ENCODE measurements at places on chromosomes 5 and 9.

DNA sequence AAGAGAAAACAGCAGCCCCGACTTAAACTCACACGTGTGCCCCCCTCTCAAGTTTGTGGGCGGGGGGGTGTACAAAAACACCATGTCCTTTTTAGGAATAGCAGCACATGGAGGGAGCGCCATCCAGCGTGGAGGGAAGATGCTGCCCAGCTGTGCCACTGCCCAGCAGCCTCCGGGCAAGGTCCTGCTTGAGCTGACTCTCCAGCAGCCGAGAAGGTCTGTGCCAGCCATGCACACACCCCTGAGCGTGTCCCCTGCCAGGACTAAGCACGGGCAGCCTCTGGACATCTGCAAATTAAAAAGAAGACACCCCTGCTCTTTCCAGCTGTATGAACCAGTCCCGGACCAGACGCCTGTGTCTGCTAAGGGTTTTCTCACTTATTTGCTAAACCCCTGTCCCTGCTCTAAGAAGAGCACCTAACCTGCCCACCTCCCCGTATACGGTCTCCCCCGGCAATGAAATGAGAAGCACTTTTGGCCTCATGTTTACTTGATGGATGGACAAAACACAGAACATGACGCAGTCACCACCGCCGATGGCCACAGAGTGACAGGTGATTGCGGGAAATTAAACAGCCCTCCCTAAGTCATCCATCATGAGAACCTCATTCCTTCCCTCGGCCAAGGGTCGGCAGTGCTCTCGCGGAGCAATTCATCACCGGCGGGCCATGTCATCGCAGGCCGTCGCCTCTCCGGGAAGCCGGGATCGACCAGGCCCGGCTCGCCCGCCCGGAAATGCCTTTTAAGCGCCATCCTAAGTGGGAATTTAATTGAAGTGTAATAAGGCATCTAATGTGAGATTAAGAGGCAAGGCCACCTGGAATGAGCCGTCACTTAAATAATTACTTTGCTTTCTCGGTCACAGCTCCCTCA lies 96.9 kb downstream of the OLFM1 start:
- DNase-seq = no peak

DNA sequence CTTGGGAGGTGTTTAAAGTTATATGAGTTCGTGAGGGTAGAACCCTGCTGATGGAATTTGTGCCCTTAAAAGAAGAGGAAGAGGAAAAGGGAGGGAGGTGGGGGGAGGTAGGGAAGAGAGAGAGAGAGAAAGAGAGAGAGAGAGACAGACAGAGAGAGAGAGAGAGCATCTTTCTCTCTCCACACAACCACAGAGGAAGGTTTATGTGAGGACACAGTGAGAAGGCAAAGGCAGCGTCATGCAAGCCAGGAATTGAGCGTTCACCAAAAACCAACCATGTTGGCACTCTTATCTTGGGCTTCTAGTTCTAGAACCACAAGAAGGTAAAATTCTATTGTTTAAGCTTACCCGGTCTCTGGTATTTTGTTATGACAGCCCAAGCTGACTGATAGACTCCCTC lies 152.4 kb downstream of the SH3GL2 start:
- DNase-seq = no peak

DNA sequence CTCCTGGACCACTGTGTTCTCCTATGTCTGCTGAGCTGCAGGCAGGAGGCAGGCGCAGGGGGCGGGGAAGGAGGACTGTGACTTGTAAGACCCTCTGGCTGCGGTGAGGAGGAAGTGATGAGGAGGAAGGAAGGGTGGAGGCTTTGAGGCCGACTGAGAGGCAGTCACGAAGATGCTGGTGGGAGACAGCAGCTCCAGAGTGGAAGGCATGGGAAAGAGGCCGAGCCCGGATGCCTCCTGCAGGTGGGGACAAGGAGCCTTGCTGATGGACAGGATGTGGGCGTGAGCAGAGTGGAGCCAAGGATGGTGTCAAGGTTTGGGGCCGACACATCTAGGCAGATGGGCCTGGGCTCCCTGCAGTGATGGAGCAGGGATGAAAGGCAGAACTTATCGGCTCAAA lies 74.3 kb upstream of the ICE1 start:
- no peak for DNase-seq

DNA sequence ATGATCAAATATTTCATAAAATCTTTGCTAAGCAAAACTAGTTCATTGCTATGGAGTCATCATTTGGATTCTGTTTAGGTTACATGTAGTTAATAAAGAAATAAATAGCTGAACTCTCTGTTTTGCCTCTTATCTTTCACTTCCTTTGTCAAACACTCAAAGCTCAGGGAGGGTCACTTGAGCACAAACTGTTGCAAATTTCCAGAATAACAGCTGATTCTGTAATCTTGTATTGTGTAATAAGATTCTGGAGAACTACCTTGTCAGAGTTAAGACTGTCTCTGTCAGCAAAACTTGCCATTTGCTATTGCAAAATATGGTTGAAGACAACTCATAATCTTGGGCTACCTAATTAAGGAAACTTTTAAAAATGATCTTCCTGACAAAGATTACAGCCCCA lies 182.0 kb upstream of the MOCS2 start:
- no peak for DNase-seq

DNA sequence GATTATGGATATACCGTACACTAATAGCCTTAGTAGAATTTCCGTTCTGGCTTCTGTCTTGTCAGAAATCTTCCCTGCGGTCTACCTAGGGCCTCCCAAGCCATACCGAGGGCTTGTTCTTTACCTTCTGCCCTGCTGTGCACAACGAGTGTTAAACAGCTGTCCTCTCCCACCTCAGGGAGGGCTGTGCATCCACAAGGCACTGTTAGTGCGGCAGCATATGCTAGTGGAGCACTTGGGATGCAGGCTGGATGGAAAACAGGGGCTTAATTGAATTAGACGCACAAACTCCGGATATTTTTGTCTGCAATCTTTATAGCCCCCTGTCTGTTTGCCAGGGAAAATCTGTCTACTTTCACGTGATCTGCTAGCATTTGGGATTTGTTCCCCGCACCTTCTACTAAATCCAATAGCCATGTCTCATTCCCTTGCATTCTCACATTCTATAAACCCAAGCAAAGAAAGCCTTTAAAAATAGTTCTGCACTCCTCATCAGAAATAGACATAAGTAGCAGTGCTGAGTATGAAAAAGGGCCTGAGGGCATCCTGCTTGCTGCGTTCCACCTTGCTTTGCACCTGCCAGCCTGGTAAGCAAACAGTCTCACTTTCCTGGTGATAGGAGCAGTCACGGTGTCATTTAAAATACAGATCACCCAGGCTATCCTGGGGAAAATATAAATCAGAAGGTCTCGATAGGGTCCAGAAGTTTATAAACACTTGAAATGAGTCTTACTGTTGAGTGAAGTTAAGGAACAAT lies 382.6 kb downstream of the RASEF start:
- DNase-seq = no peak

GRCh38 chr5:167699432-167699831 lies 592.0 kb upstream of the WWC1 start:
- DNase-seq = no peak

DNA sequence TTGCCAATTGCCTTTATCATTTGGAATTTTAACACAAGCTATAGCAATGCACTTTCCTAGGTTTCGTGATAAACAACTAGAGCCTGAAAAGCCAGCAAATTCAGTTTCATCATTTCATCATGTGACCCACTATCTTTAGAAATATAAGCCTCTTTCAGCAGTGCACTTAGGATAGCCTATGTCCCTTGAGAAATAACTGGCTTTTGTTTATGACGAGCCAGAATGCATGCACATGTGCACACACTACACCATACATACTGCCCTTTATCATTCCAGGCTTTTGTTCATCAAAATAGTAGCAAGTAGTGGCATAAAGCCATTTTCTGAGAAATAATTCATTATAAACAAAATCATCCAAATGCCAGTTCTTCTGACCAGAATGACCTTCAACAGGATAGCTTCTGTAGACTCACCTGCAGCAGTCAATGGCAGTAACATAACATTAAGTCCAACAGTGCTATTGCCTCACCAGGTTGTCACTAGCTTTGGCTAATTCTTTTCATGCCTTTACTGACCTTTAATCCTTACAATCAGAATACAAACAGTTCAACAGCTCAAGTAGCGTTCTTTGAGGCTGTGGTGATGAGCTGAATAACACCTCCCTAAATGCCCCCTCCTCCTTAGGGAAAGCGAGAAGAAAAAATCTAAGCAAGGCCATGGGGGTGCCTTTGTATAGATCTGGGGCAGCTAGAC lies 132.3 kb upstream of the SMARCA2 start:
- DNase-seq = no peak

DNA sequence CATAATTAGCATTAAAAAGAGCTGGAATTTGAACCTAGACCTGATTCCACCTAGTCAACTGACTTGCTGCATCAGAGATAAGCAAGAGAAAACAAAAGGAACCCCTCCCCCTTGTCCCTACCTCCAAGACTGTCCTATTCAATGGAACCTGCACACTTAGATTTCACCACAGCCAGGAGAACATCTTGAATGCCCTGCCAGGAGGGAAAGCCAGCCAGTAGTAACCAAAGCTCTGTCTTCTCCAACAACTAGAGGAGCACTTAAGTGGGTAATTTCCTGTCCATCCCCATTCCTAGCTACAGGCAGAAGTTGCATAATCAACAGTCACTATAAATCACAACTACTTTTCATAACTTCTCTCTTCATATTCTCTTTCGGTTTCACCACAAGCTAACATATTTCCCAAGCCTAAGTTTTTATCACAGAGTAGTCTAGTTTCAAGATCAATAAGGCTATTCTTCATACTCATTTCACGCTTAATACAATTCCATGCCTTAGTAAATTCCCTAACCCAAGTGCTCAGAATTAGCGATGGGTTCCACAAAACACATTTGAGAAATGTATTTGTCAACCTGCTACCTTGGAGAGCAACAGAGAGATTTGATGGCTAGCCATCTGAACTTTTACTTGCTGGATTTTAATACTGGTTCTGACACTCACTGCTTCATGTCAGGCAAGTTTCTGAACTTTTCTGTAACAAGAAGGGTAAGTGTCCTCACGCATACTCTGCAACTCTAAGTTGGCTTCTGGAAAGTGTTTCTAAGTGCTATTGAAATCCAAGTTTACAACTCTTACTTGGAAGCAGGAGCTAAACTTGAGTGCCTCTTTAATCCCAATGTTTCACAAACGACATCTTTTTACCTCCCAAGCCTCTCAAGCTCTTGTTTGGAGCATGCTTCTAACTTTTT lies 2.0 kb downstream of the DENND1A start:
- DNase-seq = no peak

GRCh38 chr5:180083529-180084060 lies 12.0 kb upstream of the RNF130 start:
- no peak for DNase-seq

DNA sequence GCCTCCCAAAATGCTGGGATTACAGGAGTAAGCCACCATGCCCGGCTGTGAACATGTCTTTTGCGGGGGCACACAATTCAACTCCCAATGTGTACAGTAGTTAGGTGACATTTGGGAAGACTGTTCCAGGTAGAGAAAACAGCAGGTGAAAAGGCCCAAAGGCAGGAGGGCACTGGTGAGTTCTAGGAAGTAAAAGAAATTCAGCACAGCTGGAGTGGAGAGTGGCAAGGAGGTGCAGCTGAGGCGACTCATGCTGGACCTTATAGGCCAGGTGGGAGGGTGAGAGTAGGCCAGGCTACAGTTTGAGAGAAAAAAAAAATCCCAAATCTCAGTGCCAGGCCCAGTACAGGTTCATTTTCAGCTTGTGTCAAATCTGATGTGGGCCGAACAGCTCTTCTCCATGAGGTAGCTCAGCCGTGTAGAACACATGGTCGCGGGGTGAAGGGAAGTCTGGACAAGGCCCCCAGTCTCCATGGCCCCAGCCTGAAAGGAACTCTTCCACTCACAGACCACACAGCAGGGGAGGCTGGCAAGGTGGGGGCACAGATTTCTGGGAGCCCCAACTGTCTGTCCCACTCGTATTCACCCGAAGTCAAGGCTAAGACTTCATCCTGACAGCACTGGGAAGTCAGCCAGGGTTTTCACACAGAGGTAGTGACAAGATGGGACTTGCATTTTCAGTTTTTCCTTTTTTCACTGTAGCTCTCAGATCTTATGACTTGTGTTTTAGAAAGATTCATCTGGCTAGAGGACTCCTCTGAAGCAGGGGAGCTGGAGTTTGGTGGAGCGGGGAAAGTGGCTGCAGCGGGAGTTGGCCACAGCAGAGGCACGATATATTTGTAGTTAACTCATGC lies 4.5 kb upstream of the HNRNPAB start:
- DNase-seq = no peak

DNA sequence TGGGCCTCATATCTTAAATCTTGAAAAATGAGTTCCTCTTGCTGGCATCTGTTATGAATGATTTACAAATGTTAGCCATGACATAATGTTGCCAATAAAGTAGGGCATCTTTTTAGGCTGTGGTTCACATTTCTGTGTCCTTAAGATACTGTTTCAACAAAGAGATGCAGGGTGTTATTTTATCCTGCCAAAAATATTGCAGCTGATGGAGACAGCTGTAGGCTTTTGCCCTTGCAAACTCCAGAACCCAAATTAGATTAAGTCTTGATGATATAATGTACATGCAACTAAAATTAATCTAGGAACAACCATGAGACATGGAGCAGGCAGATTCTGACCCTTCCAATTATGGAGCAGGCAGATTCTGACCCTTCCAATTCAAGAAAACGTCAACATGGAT lies 228.2 kb upstream of the GRIN3A start:
- DNase-seq = no peak

- DNase-seq = no peak
These were observed 370.6 kb downstream of the DMRTA1 start for GRCh38 chr9:22817181-22817580.

DNA sequence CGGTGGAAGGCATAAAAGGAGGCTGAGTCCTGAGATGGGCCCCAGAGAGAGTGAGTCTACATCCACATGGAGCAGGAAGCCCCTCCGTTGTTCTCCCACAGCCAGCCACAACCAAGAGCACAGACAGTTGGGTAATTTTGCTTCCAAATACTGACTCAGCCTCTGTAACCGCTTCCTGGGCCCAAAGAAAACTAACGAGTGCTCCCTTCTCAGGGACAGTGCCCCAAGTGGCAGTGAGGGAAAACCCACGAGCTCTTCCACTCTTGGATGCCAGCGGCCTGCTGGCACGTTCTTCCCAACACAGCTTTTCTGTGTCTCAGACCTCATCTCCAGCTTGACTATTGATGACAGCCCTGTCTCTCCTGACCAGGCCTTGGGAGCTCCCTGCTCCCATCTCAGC lies 207.6 kb downstream of the FSTL4 start:
- no peak for DNase-seq
